ENCODE measurements at places on chromosomes 5 and 9.

DNA sequence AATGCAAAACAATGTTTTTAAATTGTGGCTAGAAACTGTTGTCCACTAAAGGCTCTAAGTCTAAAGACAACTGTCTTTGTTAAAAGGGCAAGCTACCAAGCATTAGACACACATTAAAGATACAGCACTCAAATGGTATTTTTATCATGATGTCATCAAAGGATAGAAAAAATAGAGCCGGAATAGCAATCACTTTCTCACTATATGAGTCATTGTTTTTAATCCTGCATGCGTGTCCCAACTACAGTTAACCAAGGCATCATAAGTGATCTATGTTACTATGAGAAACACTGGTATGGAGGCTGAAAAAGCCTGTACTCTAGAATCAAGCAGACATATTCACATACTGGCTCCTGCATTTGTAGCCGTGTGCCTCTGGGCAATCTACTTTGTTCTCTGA lies 1.9 kb upstream of the PJA2 start:
- DNase-seq: peak; percentile 97

DNA sequence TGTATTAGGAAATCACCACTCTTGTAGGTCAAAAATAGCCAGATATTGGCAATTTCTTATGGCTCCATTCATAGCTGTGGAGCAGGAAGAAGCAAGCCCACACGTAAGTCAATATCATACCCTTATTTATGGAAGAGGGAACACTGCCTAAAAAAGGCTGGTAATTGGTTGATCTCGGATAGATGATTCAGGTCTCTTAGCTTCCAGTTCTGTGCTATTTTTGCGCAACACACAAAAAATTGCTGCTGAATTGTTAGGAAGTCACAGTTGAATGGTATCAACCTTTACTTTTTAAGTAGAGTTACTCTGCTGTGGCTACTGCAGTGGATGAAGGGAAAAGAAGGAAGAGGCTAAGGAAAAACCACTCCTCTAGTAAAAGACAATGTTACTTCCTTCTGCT lies 168.8 kb downstream of the ARHGAP26 start:
- DNase-seq: no peak

- no peak for DNase-seq
Observed at GRCh38 chr5:32325062-32325461, 12.3 kb upstream of the MTMR12 start.

DNA sequence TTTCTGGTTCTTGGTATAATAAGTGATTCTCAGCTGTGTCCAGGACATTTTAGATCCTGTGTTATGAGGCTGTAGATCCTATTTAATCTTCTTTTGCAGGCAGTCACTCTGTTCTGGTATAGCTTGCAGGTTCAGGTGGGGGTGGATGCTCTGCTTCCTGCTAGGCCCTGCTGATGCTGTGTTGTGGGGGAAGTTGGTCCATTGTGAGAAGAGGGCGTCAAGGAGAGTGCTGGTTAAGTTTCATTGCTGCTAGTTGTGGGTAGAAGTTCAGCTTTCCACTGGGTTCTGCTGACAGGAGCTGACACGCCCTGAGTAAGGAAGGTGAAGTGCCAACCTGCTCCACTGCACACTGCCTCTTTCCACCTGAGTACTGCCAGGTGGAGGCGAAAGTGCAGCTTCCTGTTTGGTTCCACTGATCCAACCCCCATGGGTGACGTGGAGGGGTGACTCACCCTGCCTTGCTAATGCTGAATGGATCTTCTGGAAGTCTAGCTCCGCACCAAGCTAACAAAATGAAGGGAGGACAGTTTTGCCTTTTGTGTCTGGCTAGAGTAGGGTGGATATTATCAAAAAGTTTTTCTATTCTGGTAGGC lies 16.3 kb downstream of the NMRK1 start:
- peak; percentile 18 for DNase-seq

- no peak for DNase-seq
Observed at GRCh38 chr9:81717061-81717746, 27.9 kb upstream of the TLE1 start.

DNA sequence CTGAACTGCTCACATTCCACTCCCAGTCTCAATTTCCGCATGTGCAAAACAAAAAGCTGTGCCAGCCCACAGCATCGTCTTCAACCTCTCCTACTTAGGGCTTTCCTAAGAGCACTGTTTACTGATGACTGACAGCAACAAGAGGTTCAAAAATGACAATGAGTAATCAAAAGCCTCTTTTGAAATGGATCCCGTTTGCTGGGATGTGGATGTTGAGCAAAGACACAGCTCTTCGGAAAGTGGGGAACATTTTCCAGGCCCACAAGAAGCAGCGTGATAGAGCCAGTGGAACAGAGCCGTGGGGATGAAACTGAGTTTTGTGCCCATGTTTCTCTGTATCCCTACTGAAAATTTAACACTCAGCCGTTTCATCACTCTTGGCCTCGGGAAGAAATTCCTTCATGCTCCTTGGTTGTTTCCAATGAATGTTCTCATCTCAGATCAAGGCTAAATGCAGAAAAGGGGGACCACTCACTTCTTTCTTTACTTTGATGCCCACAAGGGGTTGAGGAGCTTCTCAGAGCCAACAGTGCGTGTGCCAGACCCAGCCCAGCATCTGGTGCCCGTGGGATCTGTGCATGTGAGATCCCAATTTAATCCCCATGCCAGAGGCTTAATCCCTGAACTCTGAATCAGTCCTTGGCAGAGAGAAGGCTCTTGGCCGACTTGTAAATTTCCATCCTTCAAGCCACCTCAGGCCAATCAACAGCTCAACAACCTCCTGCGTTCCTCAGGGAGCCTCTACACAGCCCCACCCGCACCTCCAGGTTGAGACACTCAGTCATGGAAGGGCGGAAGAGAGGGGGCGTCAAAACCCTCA lies 230.2 kb upstream of the DAPK1 start:
- peak; percentile 91 for DNase-seq

DNA sequence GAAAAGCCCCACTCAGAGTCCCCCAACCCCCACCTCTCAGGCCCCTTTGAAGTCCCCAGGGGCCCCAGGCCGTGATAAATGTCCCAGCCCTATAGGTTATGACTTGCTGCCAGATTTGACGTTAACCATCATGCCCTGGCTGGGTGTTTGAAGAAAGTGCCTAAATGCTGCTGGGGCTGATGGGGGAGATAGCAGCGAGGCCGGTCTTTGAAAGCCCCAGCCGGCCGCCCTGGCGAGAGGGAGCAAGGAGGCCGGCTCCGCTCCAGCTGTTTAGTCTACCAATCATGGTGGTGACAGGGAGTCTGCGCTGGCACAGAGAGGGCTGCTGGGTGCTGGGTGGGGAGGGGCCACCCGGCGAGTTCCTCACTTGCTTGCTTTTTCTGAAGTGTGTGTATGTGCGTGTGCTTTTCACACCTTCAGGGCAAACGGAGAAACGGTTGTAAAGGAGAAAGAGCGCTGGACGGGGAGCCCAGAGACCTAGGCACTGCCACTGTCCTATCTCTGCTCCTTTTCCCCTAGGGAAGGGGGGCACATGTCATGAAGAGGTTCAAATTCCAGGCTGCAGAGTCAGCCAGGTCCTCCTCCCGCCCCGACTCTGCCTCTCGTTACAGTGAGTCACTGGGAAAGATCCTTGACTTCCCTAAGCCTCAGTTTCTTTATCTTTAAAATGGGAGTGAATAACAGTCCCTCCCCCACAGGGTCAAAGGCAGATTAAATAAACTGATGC lies 126.1 kb upstream of the HAND1 start:
- peak; percentile 22 for DNase-seq

GRCh38 chr9:83472764-83473163 lies 65.4 kb downstream of the FRMD3 start:
- no peak for DNase-seq

- DNase-seq: no peak
Observed at GRCh38 chr9:36897019-36897418, 137.0 kb downstream of the PAX5 start.

DNA sequence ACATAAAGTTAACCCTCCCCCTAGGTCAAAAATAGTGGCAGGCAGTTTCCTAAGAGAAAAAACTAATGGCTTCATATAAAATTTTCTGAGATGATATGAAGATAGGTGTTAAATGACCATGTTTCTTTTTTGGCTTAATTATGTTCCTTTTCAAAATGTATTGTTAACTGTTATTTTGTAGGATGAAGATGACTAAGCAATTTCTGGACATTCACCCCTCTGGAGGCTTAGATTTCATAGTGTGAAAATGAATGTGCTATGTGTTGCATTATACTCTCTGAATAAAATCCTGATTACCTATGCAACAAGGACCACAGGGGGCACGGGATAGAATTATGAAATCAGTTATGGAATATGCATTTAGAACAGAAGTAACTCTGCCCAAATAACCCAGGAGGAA lies 233.5 kb downstream of the MRPS30 start:
- no peak for DNase-seq

DNA sequence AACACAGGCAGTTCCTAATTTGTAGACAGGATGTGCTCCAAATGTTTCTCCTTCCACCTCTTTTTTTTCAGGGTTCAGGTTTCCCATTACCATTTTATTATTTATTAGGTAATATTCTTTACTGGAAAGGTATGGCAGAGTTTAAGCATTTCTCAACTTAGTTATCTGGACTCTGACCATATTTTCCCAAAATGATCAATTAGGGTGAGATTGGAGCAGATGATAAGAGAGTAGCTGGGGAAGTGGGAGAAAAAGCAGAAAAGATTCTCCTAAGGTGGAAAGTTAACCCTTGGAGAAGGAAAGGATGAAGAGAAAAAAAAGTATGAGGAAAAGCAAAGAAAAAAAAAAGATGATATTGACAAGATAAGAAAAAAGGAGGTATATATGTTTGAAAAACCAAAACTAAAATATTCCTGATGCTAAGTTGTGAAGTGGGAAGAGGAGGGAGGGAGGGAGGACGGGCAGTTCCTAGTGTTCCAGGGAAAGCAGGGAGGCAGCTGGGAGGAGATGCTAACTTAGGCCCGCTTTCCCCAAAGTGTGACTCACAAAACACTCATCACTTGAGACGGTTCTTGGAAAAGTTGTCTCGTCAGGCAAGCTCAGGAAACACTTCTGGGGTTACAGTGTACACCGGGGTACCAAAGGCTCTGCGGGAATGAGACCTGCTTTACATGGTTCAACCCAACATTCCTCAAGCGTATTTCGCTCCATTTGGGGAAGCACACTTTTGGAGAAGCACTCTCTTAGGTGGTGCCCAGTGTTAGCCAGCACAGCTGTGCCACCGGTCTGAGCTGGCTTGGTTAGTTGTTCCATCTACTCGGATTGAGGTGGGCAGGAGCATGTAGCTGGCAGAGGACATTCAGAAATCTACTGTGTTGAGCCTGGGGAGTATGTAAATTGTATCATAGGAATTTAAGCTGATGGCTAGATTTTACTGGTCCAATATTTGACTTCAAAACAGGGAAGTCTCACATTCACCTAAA lies 35.1 kb downstream of the B4GALT1 start:
- peak; percentile 94 for DNase-seq

Measured in fibroblast of mammary gland (primary cell).